ENCODE measurements at places on chromosomes 5 and 9.

DNA sequence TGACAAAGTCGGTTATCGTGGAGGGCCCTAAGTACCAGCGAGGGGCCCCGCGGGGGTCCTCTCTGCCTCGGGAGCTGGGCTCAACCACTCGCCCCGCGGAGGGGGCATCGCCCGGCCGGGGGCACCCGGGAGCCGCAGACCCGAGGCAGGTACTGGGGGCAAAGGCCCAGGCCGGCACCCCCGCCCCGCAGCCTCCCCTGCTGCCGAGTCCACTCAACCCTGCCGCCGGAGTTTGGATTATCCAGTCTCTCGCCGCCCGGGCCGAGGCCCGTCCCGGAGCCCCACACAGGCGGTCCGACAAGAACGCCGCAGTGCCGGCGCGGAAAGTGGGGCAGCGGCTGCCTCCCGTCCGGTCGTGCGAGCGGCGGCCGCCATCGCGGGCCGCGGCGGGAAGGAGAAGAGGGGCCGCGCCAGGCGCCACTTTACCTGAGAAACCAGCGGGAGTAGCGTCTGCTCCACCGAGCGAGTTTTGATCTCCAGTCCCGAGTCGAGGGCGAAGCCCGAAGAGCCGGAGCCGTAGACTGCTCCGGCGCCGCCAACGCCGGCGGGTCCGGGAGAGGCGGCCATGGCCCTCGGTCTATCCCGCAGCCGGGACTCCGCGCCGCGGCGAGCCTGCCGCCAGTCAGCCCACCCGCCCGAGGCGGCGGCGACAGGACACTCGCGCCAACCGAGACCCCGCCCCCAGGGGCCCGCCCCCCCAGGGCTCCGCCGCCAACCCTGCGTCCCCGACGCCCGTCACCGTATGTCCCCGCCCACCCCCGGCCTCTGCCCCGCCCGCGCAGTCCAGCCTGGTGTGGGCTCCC lies at the start of gene CTNNAL1:
CTNNAL1 (minus strand) TSS at position 624 of the 803 bp plus-strand sequence; CDS start at position 567, 57 bp downstream.
- peaks cover 14% of the 10 kb centered on the region for H3K4me1 ChIP-seq
- peak within 1 kb of the TSS; percentile 95 for H3K27ac ChIP-seq
- H3K27me3 ChIP-seq = no peaks in the 10 kb centered on the region

GRCh38 chr5:96626956-96627355 lies 35.2 kb upstream of the CAST start:
- no peak overlapping the region for H3K4me3 ChIP-seq
- no peak for ATAC-seq
- H3K27me3 ChIP-seq = no peaks in the 10 kb centered on the region

DNA sequence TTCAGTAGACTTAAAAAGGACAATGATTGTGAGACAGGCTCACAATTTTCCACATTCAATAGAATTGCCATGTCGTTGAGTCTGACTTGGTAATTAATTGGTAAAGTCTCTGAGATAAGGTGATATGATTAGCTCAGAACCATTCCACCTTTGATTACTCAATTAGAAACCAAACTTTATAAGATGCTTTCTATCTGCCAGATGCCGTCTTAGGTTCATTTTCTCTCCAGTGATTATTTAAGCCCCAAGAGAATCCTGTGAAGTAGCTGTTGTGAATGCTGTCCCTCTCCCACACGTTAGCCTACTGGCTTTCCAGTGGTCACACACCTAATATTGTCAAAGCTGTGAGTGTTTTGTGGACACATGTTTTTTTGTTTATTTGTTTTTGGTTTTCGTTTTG lies 528.9 kb upstream of the ZNF462 start:
- no peaks in the 10 kb centered on the region for H3K4me1 ChIP-seq
- H3K27me3 ChIP-seq = no peaks in the 10 kb centered on the region
- H3K4me3 ChIP-seq = no peak overlapping the region
- no peak for ATAC-seq

DNA sequence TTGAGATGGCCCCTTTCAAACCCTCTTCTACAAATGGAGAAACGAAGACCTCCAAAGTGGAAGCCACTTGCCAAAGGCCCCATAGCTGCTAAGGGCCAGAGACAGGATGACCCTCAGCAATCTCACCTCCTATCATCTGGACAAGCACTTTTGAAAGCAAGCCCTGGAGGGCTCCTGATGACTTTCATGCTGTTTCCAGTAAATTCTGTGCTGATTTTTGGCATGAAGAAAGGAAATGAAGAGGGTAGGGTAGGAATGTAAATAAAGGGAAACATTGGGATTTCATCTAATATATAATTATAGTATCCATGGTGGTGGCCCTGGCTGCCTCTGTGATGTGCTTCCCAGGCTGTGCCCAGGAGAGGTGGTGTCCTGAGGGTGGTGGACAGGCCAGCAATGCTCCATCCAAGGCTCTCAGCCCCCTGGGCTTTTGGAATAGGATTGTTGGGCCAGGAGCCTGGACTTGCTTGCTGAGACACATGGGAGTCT lies 208.0 kb upstream of the TRIM32 start:
- H3K27ac ChIP-seq = no peak overlapping the region
- no peak for ATAC-seq
- peaks cover 15% of the 10 kb centered on the region for H3K4me1 ChIP-seq
- no peaks in the 10 kb centered on the region for H3K27me3 ChIP-seq

GRCh38 chr5:38780316-38780715 lies 65.5 kb upstream of the OSMR start:
- H3K36me3 ChIP-seq = no peaks in the 10 kb centered on the region
- no peaks in the 10 kb centered on the region for H3K27me3 ChIP-seq
- H3K4me3 ChIP-seq = no peak overlapping the region
- peaks cover 50% of the 10 kb centered on the region for H3K4me1 ChIP-seq
- ATAC-seq = no peak

Measured in gastroesophageal sphincter (tissue), 4 donors.